ENCODE measurements at places on chromosomes 7 and 10. TPM values are rescaled to one million over a fixed set of nuclear protein-coding genes. Genes with fewer than 3 reads are reported as not detected.

The ZNF239 gene
- total RNA-seq: 6.2 TPM

GRCh38 chr10:102411341-102412255, 7.0 kb downstream of the PSD start:
- no peak for DNase-seq

- no peak for DNase-seq
These were observed 91.3 kb downstream of the CD36 start for GRCh38 chr7:80729591-80730320.

The FZD8 gene
- total RNA-seq: 43.5 TPM

DNA sequence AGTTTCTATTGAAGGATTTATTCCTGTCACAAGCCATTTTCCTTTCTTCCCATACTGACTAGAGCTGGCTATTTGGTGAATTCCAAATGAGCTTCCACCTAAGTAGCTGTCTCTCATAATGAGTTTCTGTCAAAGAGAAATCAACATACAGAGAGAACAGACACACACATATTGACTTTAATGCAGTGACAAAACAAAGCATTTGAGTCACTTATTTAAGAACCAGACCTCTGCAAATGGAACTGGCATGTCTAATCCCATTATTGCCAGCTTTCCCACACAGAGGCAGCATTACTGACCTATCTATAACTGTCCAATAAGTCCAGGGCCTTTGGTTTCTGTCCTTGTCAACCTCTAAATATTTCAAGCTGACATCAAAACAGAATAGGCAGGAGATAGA, 179.3 kb upstream of the CSTF2T start:
- DNase-seq: no peak

The SCRN1 gene
- 176 TPM for total RNA-seq

DNA sequence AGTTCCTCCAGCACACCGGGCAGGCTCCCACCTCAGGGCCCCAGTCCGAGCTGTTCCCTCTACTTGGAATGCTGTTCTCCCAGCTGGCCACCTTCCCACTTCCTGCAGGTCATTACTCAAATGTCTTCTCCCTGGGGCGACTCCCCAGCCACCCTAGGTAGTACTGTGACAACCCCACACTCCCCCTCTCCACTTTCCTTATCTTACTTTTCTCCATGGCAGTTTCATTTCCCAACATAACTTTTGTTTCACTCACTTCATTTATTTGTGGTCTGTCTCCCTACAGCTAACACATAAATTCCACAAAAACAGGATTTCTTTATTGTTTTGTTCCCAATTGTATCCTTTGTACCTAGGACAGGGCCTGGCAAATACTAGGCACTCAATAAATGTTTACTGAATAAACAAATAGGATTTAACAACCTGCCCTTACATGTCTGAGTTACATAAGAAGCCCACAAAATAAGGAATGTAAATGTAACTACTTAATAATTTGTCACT, 76.5 kb downstream of the JAZF1 start:
- DNase-seq: no peak

DNA sequence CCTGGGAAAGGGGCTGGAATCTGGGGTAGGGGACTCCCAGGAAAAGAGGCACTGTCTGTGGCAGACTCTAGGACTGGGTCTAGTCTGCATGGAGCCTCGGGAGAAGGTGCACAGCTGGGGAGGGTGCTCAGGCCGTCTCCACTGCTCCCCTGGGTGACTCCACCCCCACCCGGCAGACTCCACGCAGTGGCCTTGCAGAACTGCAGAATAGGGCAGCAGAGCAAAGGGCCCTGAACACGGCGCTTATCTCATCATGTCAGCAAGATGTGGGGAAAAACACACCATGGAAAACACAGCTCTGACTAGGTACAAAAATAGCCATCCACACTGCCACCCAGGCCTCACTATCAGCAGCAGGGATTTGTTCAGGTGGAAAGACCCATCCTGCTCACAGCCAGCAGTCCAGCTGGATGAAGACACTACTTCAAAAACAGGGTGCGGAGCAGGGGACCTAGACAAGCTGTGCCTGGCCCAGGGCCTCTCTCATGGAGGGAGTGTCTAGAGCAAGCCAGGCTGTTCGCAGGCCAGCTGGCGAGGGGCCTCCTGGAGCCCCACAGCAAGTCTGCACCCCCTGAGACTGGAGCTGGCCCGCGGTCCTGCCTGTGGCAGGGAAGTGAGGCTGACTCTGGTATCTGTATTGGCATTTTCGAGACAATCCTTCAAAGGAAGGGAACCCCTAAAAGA, 11.7 kb downstream of the MAT1A start:
- no peak for DNase-seq

The STRIP2 gene
- total RNA-seq: 0.62 TPM

- no peak for DNase-seq
These were observed 170.8 kb downstream of the MGMT start for GRCh38 chr10:129637846-129638245.

GRCh38 chr7:80379034-80379982, 132.6 kb downstream of the GNAT3 start:
- DNase-seq: no peak

The ANXA8 gene
- total RNA-seq: 2.5 TPM

GRCh38 chr10:4719036-4719435, 107.0 kb upstream of the AKR1E2 start:
- DNase-seq: no peak

The CCDC146 gene
- total RNA-seq: 26.4 TPM

The SLC18A3 gene
- not detected for total RNA-seq

The BAMBI gene
- 15.6 TPM for total RNA-seq

DNA sequence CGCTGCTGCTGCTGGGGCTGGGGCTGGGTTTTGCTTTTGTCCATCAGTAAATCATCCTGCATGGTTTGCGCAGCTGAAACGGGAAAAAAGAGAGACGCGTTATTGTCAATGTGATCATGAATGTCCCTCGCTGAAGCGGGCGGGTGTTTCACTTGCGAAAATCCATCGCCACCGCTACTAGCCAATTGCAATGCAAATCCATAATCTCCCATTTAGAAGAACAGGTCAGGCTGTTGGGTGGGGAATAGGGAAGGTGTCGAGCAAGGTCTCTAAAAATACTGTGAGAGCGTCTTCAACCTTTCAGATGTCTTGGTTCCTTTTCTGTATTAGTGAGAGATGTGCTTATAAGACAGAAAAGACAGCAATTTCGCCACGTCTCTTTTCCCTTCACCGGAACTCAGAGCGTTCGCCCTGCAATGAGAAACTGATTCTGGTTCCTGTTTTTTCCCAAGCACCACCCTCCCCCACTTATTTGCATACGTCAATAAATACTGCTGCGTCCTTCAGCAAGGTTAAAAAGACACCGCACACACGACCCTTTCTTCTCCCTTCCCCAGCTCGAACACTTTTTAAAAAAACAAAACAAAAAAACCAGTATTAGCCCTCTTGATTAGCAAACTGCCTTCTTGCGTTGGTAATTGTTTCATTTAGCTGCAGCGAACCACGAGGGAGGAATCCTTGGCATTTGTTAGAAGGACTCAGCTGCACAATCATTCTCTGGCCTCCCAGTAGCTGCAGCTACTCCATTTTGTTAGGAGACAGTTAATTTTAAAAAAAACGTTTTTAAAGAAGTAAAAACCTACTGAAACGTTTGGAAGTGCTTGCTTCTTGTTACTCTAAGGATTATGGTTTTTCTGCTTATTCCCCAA, 50.4 kb downstream of the CPEB3 start:
- DNase-seq: peak; percentile 64

DNA sequence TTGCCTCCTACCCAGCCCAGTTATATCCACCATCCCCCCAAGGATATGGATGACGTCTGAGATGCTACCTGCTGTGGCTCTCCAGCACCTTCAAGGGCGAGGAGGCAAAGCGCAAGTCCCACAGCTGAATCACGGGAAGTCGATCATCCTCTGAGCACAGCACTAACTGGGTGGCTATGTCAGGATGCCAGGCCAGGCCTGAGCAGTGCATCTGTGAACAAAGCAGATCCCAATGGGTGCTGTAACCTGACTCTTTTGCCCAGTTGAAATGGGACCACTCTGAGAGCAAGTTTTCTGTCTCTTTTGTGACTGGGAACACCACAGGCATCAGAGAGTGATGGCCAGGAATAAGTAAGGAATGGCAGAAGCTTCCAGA, 12.3 kb downstream of the SEC31B start:
- no peak for DNase-seq

The COL13A1 gene
- 1.0 TPM for total RNA-seq

- DNase-seq: no peak
These were observed 60.7 kb downstream of the EXOC4 start for GRCh38 chr7:133313575-133313974.

DNA sequence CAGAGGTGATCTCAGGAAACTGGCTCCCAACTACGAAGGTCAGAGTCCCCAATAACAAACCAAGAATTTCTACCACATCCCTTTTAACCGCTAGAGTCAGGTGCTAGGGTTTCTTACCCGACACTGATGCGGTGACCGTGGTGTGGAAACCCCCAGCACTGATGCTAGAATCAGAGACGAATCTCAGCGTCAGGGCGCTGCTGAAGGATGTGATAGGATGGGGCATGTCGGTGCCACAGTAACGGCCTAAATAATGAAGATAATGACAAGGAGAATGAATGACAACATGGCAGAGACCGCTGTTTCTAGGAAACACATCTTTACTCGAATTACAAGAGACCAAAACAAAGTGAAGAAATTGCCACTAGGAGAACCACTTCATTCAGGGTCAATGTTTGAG, 131.1 kb upstream of the RSU1 start:
- DNase-seq: no peak

The KCNH2 gene
- 3.2 TPM for total RNA-seq

DNA sequence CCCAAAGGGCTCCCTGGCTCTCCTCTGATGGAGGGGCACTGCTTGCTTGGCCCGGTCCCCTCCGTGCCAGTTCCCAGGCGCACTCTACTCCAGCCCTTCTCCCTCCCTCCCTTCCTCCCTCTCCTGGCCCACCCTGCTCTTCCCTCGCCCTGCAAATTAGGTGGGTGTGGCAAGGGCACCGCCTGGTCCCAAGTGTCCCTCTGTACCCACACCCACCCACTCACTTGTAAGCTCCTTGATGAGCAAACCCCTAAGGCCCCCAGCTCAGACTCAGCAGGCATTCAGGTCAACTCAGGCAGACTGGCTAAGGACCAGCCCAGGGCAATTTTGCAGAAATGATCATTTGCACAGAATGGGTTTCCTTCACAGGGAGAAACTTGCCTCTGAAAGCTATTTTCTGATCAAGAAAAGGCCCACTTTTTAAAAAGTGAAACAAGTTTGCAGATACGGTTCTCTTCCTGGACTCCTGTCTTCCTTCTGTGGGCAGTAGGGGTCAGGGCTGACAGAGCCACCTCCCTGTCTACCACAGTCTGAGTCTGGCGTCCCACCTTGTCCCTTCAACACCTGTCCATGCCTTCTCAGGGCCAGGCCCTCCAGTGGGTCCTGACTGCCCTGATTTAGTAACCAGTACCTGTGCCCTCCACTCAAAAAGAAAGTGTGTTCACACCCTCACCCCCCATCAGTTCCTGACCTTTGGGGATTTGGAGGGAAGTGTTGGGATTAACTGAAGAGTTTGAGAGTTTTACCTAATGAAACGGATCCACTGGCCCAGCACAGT, 28.3 kb downstream of the C10orf71 start:
- DNase-seq: no peak

The FZD1 gene
- 120 TPM for total RNA-seq

- DNase-seq: no peak
These were observed 35.8 kb upstream of the LYZL1 start for GRCh38 chr10:29252811-29253689.

GRCh38 chr7:963236-964078, 9.0 kb upstream of the ADAP1 start:
- DNase-seq: no peak

DNA sequence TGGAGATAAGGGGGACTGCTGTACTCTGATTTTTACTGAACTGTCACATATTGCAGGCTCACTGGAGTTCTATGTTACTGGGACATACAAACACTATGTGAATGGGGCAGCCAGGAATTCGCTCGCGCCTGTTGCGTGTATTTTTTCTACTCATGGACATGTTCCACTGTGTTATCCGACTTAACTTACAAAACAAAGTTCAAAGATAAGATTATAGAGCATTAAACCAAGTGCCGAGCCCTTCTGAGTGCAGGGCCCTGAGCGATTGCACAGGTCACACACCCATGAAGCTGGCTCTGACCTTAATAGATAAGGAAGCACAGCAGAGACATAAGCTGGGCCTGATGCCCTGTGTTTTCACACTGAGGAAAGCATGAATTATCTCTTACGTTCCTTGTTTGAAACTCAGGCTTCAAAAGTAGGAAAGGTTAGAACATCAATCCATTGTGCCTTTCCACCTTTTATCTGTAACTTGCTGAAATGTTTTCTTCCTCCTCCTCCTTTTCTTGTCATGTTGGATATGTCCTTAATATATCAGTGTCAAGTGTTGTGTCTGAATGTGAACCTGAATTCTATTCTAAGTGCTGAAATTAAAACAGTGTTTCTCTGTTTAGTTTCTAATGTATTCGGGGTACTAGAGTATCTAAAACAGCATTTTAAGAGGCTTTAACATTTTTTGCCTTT, 273.8 kb downstream of the AUTS2 start:
- no peak for DNase-seq

DNA sequence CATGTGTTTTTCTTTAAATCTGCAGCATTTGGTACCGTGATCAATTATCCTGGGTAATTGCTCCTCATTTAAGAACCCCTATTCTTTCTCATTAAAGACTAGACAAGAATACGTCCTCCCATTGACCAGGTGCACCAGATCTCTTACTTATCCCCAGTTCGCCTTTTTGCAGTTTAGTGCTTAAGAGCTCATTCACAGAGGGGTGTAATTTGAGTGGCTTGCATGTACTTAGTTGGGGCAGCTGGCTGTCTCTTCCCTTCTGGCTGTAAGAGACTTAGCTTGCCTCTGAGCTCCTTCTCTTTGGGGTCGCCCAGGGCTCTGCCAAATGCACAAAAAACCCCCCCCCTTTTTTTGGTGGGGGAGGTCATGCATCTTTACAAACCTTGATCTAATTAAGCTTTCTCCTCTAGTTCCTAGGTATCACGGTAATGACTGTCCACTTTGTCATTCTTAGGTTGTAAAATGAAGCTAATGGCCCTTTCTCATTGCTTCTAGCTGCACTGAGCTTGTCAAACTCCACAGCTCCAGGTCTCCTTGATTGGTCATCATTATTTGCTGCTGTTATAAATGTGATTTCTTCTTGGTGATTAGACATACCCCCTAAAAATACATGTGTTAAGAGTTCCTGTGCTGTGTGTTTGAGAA, 26.3 kb downstream of the GAD2 start:
- DNase-seq: no peak

The CFAP69 gene
- 36.1 TPM for total RNA-seq

GRCh38 chr7:9761224-9761623, 1212.4 kb upstream of the PHF14 start:
- DNase-seq: no peak

The CPA4 gene
- total RNA-seq: 2.3 TPM

GRCh38 chr10:33337326-33337957, 3.0 kb upstream of the NRP1 start:
- DNase-seq: no peak

The CPVL gene
- 21.5 TPM for total RNA-seq

The DENND2A gene
- 37.6 TPM for total RNA-seq

- DNase-seq: no peak
These were observed 152.1 kb upstream of the GHITM start for GRCh38 chr10:83987216-83987615.

The MYO3A gene
- 0.18 TPM for total RNA-seq

- no peak for DNase-seq
These were observed 494.0 kb downstream of the TNS3 start for GRCh38 chr7:47087866-47088265.

GRCh38 chr7:88540012-88540411, 219.5 kb upstream of the ZNF804B start:
- no peak for DNase-seq

GRCh38 chr10:90888387-90888786, 16.6 kb downstream of the RPP30 start:
- no peak for DNase-seq

Data from sciatic nerve (tissue), 2 donors.